AG10803 (cell line): ENCODE measurements at places on chromosomes 2 and 18.

DNA sequence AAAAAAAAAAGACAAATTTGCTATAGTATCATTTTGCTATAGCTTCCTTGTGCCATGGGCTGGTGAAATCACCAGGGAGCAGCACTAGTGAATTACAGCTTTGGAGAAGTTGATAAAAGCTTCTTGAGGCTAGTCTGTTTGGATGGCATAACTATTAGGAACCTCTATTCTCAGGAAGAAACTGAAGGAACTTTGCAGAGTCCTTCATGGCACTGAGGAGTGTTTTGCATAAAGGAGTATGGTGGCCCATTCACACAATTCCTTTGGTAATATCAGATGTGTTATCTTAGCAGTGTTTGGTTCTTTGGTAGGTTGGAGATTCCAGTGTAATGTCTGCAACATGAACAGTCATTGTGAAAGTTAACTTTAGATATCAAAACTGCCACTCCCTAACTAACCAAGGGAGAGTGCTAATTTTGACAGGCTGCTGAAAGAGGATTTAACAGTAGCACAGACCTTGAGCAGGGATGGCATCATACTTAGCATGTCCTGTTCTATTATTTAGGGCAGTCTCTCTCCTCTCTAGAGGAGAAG is 76.6 kb upstream of the ZFP36L2 start:
- no peak for DNase-seq

- no peak for DNase-seq
These were observed 138.6 kb downstream of the GLI2 start for GRCh38 chr2:120873958-120874887.

- no peak for DNase-seq
These were observed 24.9 kb upstream of the DNMT3A start for GRCh38 chr2:25366629-25367028.

DNA sequence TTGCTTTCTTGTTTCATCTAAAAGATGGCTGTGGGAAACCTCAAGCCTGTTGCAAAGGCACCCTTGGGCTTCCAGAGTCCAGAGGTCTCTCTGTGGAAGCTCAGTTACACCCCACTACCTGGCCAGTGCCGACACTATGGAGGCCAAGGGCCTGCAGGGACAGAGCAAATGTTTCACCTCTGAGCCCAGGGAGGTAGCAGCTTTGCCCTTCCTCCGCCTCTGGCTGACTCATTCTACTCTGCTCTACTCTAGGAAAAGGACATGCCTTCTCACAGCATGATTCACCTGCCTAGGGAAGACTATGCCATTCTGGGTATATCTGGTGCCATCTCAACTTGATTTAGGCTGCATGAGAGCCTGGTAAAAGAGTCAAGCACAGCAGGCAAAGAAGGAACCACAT is 12.2 kb downstream of the MYOM1 start:
- no peak for DNase-seq

- DNase-seq = no peak
These were observed 22.2 kb downstream of the PDK1 start for GRCh38 chr2:172578054-172578453.

- no peak for DNase-seq
These were observed 90.6 kb downstream of the SLC4A3 start for GRCh38 chr2:219718066-219718465.

- no peak for DNase-seq
These were observed 256.1 kb downstream of the PAX3 start for GRCh38 chr2:222042666-222043065.

- no peak for DNase-seq
These were observed 109.9 kb upstream of the CD302 start for GRCh38 chr2:159907909-159908308.

- no peak for DNase-seq
These were observed 7.1 kb downstream of the RNF125 start for GRCh38 chr18:32025744-32026143.

DNA sequence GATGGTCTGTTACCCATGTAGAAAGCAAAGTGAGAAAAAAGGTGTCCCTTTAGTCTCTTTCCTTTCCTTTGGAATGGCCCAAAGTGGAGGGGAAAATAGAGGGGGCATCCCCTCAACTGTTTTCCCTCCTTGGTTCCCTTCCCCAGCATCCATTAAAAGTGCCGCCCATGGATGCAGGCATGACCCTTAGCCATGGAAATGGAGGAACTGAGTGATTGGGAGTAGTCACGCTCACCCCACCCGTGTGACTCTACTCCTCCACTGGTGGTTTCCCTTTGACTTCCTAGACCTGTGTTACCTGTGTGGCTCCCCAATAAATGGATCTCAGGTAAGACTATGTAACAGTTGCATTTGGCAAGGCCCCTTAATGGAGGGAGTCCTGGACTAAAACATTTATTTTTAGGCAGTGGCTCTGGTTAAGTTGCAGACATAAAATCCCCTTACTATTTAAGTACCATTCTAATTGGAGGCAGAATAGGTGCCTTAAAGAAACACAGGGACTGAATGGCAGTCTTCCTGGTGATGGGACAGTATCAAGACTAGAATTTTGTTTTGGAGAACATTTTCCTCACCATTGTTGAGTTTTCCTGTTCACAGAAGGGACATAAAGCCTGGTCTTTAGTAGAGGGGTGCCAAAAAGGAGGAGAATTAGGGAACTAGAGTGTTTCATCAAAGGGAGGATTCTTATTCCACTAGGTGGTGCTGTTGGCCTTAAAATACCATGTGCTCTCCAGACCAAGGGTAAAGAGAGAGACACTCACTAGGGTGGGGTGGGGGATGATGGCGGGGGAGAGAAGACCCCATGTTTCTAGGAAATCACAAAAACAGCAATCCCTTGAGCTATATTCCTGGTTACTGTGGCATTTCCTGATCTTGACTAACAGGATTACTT is 25.7 kb upstream of the PLA2R1 start:
- DNase-seq = peak; percentile 19

GRCh38 chr2:99425022-99425421 is 64.8 kb downstream of the REV1 start:
- peak; percentile 35 for DNase-seq

DNA sequence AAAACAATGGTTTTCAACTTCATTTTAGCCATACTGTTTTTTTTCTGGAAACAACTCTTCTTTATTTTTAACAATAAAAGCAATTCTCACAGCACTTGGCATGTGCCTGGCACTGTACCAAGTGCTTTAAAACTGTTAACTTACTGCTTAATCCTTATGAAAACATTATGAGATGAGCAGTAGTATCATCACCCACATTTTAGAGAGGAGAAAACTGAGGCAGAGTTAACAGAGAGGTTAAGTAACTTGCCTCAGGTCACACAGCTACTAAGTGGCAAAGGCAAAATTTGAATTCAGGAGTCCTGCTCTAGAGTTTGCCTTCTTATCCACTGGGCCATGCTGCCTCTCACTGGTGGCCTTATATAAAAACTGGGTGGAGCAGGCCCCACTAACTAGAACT is 23.2 kb downstream of the CTIF start:
- DNase-seq = no peak

- no peak for DNase-seq
These were observed 17.4 kb downstream of the FECH start for GRCh38 chr18:57569133-57569532.

DNA sequence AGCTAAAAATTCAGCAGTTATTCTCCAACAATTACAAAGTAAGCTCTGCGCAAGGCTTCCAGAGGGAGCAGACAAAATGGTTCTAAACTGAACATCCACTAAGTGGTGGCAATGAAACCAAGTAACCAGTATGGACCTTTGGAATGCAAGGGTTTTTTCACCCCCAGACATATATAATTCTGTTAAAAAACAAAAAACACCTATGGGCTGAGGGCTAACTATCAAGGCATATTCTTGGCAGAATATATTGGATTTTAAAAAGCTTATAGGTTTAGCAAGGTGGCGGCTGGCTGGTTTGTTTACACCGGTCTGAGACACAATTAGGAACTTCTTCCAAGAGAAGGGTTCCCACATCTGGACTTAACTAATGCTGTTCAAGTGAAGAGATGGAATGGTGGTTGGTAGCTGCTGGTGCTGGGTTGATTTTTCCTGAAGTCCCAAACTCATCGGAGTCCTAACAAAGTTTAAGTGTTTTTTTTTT is 2.8 kb downstream of the ZFP36L2 start:
- DNase-seq = peak; percentile 73

DNA sequence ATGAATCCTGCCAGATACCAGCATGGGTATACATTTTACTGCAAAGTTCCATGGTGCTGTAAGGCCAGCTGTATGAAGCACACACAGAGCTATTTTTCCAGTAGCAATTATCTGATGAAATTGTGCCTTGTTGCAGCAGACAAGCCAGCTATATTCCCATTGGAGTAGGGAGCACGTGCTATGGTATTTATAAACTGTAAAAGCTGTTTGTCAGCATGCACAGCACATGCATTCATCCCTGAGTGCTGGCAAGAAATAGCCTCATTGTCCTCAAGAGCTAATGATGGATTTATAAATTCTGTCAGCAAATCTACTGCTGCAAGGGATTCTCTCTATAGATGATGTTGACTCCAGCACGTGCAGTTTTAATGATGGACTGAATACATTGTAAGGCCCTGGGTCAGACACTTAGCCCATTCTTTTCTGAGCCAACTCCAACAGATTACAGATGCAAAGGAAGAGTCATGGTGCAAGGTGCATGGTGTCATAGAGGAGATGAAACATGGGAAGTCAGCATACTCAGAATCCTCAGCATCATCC is 61.7 kb downstream of the KCNS3 start:
- DNase-seq = no peak

GRCh38 chr2:170222298-170222697 is 44.4 kb downstream of the MYO3B start:
- DNase-seq = peak; percentile 5

GRCh38 chr2:99734236-99734635 is 244.4 kb upstream of the REV1 start:
- no peak for DNase-seq

DNA sequence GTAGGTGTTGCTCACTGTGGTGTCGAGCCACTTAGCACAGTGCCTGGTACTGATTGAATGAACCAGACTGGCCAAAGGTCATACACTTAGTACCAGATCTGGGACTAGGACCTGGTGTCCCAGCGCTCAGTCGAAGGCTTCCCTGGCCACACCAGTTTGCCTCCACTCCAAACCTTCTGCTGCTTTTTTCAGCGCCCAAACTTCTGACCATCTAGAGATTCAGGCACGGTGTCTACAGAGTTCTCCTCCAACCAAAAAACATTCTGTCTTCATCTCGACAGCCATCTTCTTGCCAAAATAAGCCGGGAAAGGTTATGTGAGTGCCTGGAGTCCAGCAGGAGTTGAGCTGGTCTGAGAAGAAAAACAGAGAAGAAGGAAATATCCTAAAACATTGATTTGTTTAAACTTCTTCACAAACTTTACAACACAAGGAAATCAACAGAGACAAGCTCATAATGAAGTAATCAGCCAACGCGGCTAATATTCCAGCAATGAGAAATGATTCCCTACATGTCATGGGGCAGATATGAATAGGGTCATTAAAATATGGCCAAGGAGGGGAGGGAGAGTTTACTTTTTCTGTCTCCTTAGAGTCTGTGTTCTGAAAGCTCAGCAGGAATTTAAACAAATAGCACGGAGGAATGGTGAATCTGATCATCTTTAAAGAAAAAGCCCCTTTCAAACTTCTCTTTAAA is 2.3 kb upstream of the GLI2 start:
- DNase-seq = no peak
